ENCODE measurements at places on chromosomes 7 and 10.

- no peak for DNase-seq
Observed at GRCh38 chr10:32054094-32054493, 2.1 kb downstream of the KIF5B start.

DNA sequence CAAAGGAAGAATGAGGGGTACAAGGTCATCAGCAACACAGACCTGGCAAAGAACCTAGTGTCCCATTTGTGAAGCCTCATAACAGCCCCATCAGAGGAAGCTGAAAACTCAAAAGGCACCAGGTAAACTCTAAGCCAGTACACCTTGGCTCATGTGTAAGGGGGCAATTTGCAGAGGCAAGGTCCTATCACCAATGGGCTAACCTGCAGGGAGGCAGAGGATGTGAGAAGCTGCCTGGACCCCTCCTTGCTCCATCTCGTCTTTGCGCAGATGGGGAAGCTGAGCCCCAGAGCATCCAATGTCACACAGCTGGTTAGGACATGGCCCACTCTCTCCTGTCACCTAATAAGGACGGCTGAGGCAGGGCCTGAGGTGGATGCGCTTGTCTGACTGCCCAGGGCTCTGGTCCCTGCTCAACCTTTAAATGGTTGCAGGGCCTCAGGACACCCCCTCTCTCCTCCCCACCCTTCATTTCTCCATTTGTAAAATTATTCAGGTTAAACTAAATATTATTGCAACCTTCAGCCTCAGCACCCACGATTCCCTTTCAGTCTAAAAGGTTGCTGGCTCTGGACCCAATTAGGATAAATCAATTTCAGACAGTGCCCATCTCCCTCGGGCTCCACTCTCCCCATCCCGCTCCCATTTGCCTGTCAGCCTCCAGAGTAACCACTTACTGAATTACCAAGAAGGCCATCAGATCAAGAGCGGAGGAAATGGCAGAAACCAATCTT is 135.3 kb downstream of the OAT start:
- DNase-seq = peak; percentile 47

- no peak for DNase-seq
Observed at GRCh38 chr7:75599244-75599781, 107.2 kb downstream of the SPDYE5 start.

- DNase-seq = no peak
Observed at GRCh38 chr7:148919859-148920258, 35.8 kb upstream of the EZH2 start.

DNA sequence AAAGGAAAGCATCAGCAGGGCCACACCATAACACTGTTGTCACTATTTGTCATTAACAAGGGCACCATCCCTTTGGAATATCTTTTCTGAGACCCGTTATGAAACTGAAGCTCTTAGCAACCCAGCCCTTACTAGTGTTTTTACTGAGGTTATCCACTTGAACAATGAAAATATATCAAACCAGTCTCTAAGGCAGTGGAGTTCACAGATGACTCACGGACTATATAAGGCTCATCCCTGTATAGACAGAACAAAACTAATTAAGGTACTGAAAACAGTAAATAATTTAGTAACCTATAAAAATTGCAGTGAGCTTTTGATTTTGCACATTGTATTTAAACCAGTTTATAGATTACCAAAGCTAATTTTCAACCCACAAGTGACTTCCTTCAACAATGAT is 196.0 kb downstream of the ELAPOR2 start:
- DNase-seq = no peak

DNA sequence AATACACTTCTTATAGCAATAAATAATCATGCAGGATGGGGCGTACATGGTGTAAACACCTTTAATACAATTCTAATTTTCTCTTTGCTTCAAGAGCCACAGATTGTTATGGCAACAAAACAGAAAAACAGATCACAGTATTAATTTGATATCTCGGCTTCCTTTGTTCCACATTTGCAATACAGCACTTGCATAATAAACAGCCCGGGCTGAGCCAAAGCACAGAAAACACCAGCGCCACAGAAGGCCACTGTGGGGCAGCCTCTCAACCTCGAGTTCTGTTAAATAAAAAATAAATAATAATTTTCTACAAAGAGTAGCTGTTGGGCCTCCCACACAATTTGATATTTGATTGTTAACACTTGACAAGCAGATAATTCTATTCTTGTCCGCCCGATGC is 255.9 kb downstream of the USP6NL start:
- no peak for DNase-seq

DNA sequence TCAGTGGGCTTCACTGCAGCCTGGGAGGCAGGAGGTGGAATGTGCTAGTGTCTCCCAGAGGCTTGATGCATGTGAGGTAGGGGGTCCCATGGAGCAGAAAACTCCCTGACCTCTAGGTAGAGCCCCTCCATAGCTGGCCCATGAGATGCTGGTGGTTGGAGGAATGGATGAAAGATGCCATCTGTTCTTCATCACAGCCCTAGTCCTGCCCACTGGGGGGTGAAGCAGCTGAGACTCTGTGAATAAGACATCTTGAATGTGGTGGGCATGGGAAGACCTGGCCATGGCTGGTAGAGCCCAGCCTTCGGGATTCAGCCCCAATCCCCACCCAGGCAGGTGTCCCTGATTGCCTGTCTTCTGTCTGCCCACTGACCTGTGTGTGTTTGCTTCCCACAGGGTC is 92.5 kb downstream of the COL13A1 start:
- no peak for DNase-seq

- DNase-seq = no peak
Observed at GRCh38 chr10:58435297-58435985, 50.2 kb downstream of the TFAM start.

GRCh38 chr10:126686719-126687118 is 16.2 kb upstream of the C10orf90 start:
- no peak for DNase-seq

- DNase-seq = no peak
Observed at GRCh38 chr7:117478836-117479224, 995 bp upstream of the CFTR start.

GRCh38 chr7:149330914-149331567 is 69.0 kb downstream of the ZNF783 start:
- no peak for DNase-seq

DNA sequence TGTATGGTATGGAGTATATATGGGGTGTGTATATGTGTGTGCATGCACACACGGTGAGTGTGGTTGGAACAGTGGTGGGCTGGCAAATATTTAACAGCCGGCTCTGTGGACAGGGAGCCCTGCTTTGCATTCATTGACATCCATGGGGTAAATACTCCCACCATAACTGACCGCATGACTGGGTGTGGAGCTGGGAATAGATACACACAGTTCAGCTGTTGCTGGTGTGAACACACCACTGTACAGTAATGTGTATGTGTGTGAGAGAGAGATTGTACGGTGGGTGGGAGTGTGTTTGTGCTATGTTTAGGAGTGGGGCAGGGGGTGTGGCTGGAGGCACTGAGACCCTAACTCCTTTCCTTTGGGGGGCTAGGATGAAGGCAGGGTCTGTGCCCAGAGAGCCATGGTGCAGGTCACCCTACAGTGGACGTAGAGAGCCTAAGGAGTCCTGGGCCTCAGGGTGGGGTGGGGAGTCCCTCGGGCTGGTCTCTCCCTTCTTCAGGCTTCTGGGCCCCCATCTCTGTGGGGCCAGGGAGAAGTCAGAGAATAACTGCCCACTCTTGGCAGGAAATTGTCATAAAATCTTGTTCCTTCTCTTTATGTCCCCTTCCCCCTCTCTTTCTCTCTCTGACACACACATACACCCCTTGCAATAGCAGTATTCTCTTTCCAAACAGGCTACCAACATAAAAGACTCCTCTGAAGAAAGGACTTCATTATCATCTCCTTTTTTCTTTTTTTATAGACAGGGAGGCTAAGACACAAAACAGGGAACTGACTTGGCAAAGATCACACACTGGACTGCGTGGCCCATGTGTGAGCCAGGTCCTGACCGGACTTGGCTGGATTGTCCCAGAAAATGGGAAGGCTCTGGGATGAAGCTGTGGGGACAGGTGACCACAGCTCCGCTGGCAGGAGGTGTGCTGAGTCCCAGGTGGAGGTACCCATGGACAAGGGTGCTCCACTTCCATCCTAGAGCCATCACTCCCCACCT is 3.2 kb downstream of the SFRP5 start:
- no peak for DNase-seq

- DNase-seq = no peak
Observed at GRCh38 chr7:135857519-135858274, 109.1 kb upstream of the FAM180A start.

DNA sequence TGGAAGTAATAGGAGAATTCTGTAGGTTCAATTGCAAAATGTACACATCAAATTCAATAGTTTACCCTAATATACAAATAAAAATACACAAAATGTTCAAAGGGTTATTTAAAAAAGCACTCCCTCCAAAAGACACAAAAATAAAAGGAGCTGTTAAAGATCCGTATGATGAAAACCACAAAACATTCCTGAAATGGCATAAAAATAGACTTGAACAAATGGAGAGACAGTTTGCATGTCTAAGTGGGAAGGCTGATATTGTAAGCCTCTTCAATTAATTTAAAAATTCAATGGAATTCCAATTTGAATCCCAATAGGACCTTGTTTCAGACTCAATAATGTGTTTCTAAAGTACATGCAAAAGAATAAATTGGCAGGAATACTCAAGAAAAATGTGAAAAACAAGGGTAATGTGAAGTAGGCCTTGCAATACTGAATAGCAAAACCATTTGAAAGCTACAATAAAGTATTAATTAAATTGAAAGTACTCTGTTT is 38.0 kb upstream of the INSYN2A start:
- DNase-seq = no peak

- no peak for DNase-seq
Observed at GRCh38 chr7:90816511-90817142, 220.5 kb downstream of the CDK14 start.
